Coronary artery (tissue), 2 donors: ENCODE measurements at places on chromosomes 5 and 9.

- no peak for DNase-seq
Measured at GRCh38 chr9:109705515-109705914, 74.5 kb upstream of the PALM2AKAP2 start.

GRCh38 chr9:2142212-2142611 is 127.1 kb downstream of the SMARCA2 start:
- no peak for DNase-seq

DNA sequence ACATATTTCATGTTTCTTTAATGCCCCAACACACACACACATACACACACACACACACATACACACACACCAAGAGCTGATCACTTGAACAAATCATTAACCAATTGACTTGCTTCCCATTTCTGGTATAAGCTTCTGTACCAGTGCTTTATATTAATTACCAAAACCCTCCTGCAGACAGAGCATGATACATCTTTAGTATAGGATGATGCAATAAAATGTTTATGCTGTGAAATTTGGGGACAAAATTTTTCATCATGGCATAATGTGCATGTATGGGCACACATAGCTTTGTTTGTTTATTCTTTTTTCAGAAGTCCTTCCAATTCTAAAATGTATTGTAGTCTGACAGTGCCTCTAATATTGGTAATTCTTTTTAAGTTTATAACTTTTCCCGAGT is 34.5 kb downstream of the SLC1A3 start:
- DNase-seq: no peak

- no peak for DNase-seq
Measured at GRCh38 chr5:178382754-178383164, 150.2 kb upstream of the PHYKPL start.

DNA sequence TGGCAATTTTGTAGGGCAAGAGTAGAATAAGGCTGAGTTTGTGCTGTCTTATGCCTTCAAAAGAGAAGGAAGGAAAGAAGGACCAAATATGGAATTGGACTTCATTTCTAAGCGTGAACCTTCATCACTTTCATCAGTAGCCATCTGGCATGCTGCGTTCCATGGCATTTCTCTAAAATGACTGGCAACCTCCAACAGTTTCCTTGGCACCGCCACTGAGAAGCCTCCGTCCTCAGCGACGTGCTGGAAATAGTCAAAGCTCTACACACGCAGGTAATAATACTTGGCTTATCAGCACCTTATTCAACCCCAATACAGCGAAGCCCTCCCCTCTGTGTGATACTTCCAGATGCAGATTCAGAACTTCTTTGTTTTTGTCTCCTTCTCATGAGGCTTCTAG is 169.7 kb upstream of the CD180 start:
- DNase-seq: no peak
